Breast epithelium (tissue), 4 donors: ENCODE measurements at places on chromosomes 6 and 20. TPM values are rescaled to one million over a fixed set of nuclear protein-coding genes. Genes with fewer than 3 reads are reported as not detected.

DNA sequence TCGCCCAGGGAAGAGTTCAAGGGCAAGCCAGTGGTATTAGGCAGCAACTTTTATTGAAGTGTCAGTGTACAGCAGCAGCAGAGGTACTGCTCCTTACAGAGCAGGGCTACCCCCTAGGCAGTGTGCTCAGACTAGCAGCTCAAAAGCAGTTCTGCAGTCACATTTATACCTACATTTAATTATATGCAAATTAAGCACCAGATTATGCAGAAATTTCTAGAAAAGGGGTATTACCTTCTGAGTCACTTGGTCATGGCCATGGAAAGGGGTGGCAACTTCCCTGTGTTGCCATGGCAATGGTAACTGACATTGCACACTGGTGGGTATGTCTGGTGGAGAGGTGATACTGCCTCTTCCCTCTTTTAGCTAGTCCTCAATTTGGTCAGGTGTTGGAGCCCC, 2.1 kb upstream of the ZKSCAN4 start:
- H3K27me3 ChIP-seq = no peaks in the 10 kb centered on the region
- H3K27ac ChIP-seq = no peak overlapping the region
- H3K36me3 ChIP-seq = no peaks in the 10 kb centered on the region
- H3K4me3 ChIP-seq = no peak overlapping the region

- no peak overlapping the region for H3K4me3 ChIP-seq
- no peak for DNase-seq
- no peak overlapping the region for H3K27ac ChIP-seq
- no peaks in the 10 kb centered on the region for H3K27me3 ChIP-seq
- no peaks in the 10 kb centered on the region for H3K36me3 ChIP-seq
- no peaks in the 10 kb centered on the region for H3K4me1 ChIP-seq
Measured at GRCh38 chr20:57272883-57273535, 6.6 kb upstream of the BMP7 start.

DNA sequence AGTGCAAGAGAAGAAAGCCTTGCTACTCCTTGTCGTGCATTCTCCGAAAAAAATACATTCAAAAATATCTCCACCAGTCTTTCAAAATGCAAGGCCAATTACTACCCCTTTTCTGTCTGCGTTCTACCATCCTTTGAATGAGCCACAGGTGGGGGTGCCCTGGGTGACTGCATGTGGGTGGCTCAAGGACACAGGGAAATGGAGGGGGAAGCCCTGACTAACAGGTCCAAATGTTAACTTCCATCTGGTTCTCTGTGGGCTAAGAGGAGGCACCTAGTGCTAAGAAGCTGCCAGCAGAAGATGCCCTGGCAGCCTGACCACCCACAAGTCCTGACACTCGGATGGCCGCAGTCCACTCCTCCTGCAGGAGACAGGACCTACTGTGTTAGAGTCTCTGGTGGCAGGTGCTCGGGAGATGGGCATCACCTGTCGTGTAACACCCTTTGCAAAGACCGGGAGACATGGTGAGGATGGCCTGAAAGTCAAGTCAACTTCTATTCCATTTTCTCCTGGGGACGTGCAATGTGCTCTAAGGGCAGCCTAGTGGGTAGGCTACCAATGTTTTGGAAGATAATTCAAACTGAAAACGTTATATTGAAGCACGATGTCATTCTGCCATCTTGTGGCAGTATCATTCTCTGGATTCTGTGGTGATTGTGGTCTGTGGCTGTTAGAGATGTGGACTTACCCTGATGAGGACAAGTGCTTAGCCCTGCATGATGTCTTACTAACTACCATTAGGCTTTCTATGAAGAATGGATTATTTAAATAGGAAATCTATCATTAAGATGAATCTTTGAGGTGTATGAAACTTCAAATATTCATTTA, 27.4 kb upstream of the IGF2R start:
- H3K27ac ChIP-seq = no peak overlapping the region
- H3K27me3 ChIP-seq = no peaks in the 10 kb centered on the region
- H3K4me1 ChIP-seq = no peaks in the 10 kb centered on the region
- H3K4me3 ChIP-seq = no peak overlapping the region
- H3K36me3 ChIP-seq = no peaks in the 10 kb centered on the region

GRCh38 chr6:95365454-95365853, 211.9 kb upstream of the MANEA start:
- no peaks in the 10 kb centered on the region for H3K27me3 ChIP-seq
- H3K4me3 ChIP-seq = no peak overlapping the region
- no peak for DNase-seq
- no peaks in the 10 kb centered on the region for H3K36me3 ChIP-seq

SMIM29 gene
- 25.3 TPM for total RNA-seq

GRCh38 chr6:47357827-47358226, 48.1 kb upstream of the TNFRSF21 start:
- H3K4me1 ChIP-seq = no peaks in the 10 kb centered on the region
- no peaks in the 10 kb centered on the region for H3K36me3 ChIP-seq
- no peak for DNase-seq
- no peaks in the 10 kb centered on the region for H3K27me3 ChIP-seq

DNA sequence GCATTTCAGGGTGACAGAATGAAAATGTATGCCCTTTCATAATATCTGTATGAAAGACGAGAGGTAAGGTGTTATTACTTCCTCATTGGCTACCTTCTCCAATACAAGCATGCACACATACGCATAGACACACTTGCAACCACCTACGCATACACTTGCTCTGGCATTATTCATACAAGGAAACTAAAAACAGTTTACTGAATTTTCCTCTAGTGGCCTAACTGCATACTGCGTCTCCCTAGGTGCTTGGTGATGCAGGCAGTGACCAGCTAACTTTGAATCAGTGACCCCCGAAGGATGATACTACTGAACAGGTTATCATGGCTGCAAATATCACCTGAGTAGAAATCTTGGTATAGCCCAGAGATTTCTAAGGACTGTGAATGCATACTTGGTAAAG, 593.1 kb downstream of the PKHD1 start:
- H3K36me3 ChIP-seq = no peaks in the 10 kb centered on the region
- DNase-seq = no peak
- no peaks in the 10 kb centered on the region for H3K4me1 ChIP-seq

DNA sequence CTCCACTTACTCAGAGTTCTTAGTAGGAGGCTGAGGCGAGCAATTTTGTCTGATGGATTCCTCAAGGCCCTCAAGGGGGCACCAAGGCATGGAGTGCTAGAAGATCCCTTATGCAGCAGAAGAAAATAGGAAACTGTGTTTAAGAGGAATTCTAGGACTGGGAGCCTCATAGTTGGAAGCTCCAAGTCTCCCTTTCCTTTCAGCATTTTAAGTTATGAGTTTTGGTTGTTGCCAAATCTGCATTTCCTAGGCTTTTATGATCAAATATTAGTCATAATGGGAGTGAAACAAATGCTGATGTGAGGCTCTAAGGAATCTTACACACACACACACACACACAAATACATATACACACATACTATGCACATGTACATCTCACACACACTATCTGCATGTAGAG, 714.0 kb downstream of the UTRN start:
- H3K4me3 ChIP-seq = no peak overlapping the region
- no peaks in the 10 kb centered on the region for H3K27me3 ChIP-seq
- DNase-seq = no peak
- no peak overlapping the region for H3K27ac ChIP-seq
- H3K36me3 ChIP-seq = no peaks in the 10 kb centered on the region
- H3K4me1 ChIP-seq = no peaks in the 10 kb centered on the region

SLC22A3 gene
- total RNA-seq = 5.9 TPM

DNA sequence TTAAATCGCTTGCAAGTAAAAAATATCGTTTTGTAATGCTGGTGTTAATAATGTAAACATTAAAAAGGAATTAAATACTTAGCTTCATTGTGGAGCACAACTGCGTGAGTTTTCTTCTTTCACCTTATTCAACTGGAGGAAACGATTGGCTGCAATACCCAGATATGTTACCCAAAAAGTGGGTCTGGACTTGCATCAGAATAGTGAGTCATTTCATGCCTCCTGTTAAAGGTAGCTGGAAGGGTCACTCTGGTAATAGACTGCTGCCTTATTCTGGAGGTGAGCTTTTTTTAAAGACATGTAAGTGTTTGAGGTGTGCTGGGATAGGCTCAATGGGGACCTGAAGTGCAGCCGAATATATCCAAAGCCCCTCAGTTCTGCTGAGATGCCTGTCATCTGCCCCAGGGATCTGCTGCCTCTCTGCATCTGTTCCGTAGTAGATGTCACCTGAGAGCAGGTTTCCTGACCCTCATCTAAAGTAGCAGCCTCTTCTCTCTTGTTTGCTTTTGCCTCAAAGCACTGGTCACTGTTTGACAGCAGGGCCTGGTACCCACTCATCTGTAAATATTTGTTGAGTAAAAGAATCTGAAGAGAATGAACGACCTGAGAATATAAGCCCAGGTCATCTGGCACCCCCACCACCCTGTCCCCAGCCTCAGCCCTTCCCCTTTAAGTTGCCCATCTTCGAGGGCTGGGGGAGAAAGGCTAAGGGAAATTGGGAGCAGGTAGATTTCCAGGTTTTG, 5.6 kb upstream of the UQCC2 start:
- H3K4me1 ChIP-seq = no peaks in the 10 kb centered on the region
- peak overlapping the region; percentile 50 for H3K27ac ChIP-seq
- no peak for DNase-seq
- no peak overlapping the region for H3K4me3 ChIP-seq
- H3K36me3 ChIP-seq = no peaks in the 10 kb centered on the region

DNA sequence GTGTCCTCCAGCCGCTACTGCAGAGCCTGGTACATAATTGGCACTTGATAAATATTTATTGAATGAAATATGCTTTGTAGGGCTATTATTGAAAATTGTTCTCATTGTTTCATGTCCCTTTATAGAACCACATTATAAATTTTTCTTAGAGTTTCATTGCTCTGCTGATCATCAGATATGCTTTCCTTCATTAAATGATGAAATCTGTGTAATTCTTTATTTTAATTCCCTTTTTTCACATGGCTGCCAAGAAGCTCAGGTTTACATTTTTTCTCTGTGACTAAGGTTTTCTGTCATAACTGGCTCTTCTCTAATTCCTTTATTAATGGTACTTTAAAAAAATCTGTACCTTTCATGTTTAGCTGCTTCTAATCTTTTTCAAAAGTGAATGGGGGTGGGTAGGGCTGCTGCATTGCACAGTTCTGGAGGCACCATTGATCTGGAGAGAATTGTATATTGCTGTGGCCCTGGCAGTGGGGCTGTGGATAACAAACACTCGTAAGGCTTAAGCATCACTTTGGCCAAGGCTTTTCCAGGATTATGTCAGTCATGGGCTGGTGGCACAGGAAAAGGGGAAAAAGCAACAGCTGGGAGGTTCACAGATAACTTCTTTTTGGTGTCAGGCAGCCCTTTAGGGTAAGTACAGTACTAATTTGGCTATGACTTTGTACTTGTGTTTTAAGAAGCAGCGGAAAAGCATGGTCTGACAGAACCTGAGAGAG, 43.8 kb downstream of the ARFGEF2 start:
- H3K27me3 ChIP-seq = no peaks in the 10 kb centered on the region
- H3K27ac ChIP-seq = peak overlapping the region; percentile 57
- DNase-seq = no peak
- H3K4me3 ChIP-seq = no peak overlapping the region
- H3K36me3 ChIP-seq = no peaks in the 10 kb centered on the region
- no peaks in the 10 kb centered on the region for H3K4me1 ChIP-seq

PI3 gene
- total RNA-seq = 0.88 TPM

DNA sequence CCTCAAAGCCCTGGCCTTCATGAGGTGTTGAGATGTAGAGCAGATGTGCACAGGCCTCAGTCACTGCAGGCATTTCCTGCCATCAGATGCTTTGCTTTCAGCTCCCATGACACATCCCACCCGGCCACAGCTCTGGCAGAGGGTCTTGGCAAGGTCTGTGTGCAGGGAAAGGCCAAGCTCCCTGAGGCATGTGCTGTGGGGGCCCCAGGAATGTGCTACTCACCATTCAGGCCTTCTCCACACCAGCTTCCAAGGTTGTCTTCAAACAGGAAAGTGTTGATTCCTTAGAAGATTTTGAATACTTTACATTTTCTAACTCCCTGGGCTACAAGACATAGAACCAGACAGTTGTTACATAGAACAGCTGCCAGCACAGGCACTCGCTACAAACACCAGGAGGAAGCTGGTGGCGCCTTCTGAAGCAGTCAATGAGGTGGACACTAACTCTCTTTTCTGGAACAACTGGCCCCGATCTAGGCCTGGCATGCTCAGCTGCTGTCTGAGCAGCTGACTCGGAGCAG, 27.8 kb downstream of the CASS4 start:
- no peaks in the 10 kb centered on the region for H3K27me3 ChIP-seq
- H3K36me3 ChIP-seq = no peaks in the 10 kb centered on the region
- no peak overlapping the region for H3K4me3 ChIP-seq
- no peaks in the 10 kb centered on the region for H3K4me1 ChIP-seq

TRIM31 gene
- not detected for total RNA-seq

DNA sequence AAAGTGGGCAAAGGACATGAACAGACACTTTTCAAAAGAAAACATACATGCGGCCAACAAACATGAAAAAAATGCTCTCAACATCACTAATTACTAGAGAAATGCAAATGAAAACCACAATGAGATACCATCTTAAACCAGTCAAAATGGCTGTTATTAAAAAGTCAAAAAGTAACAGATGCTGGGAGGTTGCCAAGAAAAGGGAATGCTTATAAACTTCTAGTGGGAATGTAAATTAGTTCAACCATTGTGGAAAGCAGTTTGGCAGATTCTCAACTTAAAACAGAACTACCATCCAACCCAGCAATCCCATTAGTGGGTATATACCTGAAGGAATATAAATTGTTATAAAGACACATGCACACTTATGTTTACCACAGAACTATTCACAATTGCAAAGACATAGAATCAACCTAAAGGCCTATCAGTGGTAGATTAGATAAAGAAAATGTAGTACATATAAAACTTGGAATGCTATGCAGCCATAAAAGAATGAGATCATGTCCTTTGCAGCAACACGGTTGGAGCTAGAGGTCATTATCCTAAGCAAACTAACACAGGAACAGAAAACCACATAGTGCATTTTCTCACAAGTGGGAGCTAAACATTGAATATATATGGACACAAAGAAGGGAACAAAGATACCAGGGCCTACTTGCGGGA, 16.3 kb downstream of the CENPQ start:
- H3K27ac ChIP-seq = no peak overlapping the region
- no peak for DNase-seq
- no peak overlapping the region for H3K4me3 ChIP-seq
- no peaks in the 10 kb centered on the region for H3K36me3 ChIP-seq
- no peaks in the 10 kb centered on the region for H3K4me1 ChIP-seq

DNA sequence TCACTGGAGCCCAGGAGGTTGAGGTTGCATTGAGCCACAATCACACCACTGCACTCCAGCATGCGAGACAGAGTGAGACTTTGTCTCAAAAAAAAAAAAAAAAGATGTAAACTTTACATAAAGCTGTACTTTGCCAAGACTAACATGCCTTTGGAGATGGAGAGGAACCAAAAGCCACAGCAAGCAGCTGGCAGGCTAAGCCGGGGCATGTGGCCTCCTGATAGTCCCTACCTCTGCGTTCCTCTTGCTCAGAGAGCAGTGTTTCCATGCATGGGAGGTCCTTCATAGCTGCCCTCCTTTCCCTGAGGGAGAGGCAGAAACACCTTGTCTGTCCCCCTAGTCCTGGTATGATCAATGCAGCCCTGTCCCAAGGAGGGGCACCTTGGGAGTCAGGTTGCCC, 35.2 kb downstream of the SPATA2 start:
- H3K27ac ChIP-seq = no peak overlapping the region
- no peaks in the 10 kb centered on the region for H3K4me1 ChIP-seq
- DNase-seq = no peak
- no peak overlapping the region for H3K4me3 ChIP-seq
- no peaks in the 10 kb centered on the region for H3K27me3 ChIP-seq
- H3K36me3 ChIP-seq = peaks cover 5% of the 10 kb centered on the region

GRCh38 chr6:122388945-122389344, 10.5 kb upstream of the HSF2 start:
- H3K4me1 ChIP-seq = no peaks in the 10 kb centered on the region
- no peak overlapping the region for H3K4me3 ChIP-seq
- no peaks in the 10 kb centered on the region for H3K36me3 ChIP-seq
- no peak overlapping the region for H3K27ac ChIP-seq
